ENCODE measurements at places on chromosomes 2 and 18.

GRCh38 chr2:69305712-69306392 is 81.2 kb downstream of the GFPT1 start:
- DNase-seq = no peak

GRCh38 chr18:54130631-54131030 is 93.8 kb downstream of the MBD2 start:
- no peak for DNase-seq

GRCh38 chr2:1591461-1591770 is 152.9 kb downstream of the PXDN start:
- peak; percentile 79 for DNase-seq

DNA sequence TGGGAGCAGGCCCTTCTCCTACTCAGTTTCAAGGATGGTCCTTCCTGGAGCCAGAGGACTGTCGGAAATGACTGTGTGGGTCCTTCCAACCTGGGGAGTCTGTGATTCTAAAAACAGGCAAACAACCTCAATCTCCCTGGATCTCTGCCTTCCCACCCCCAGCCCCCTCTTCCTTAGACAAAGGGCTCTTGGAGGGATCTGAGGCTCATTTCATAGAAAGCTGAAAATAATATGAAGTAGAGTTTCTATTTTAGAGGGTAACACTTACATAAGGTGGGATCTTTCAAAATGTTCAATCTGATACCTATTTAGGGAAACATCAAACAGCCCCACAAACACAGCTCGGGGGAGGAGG is 69.4 kb downstream of the RHOB start:
- no peak for DNase-seq

DNA sequence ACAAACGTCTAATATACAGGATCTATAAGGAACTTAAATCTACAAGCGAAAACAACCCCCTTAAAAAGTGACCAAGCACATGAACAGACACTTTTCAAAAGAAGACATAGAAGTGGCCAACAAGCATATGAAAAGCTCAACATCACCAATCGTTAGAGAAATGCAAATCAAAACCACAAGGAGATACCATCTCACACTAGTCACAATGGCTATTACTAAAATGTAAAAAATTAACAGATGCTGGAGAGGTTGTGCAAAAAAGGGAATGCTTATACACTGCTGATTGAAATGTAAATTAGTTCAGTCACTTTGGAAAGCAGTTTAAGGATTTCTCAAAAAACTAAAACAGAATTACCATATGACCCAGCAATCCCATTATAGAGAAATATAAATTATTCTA is 1148.5 kb upstream of the FAM98A start:
- no peak for DNase-seq

DNA sequence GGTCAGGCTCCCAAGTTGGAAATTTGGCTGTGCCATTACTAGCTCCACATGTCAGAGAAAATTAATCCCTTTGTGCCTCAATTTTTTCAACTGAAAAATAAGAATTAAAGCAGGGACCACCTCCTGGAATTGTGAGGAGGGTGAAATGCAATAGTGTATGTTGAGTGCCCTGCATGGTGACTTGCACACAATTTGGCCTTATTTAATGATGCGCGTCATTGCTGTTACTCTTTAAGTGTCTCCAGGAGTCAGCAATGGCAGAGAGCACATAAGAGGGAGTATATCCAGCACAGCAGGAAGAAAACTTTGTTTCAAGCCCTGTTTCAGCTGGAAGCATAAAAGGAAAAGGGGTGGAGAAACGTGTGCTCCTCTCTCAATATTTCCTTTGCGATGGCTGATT is 215.8 kb downstream of the ALK start:
- DNase-seq = no peak

- DNase-seq = no peak
Measured at GRCh38 chr2:238285653-238286082, 2.7 kb downstream of the PER2 start.

- no peak for DNase-seq
Measured at GRCh38 chr18:44568342-44568741, 112.3 kb upstream of the SETBP1 start.

DNA sequence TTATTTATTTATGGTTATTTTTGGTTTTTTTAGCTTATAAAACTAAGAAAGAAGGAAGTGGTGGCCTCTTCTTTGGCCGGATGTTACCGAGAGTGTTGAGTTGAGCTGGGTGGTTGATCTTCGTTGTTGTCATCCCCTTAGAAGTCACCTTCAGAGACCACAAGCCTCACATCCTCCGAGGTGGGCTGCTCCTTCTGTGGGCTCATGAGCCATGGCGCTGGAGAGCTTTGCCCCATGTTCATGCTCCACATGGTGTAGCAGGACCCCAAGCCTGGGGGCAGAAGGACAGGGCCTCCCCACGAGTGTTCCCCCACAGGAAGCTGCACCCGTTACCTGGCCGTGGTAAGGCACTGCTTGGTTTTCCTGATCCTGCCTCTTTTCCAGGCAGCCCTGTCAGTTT is 23.4 kb downstream of the SNTG2 start:
- no peak for DNase-seq

- no peak for DNase-seq
Measured at GRCh38 chr18:7004009-7004408, 113.6 kb downstream of the LAMA1 start.

- DNase-seq = no peak
Measured at GRCh38 chr2:50602636-50603327, 429.1 kb downstream of the NRXN1 start.

- no peak for DNase-seq
Measured at GRCh38 chr18:32360682-32361345, 109.9 kb downstream of the GAREM1 start.

- DNase-seq = no peak
Measured at GRCh38 chr2:228917220-228917619, 353.9 kb downstream of the PID1 start.

DNA sequence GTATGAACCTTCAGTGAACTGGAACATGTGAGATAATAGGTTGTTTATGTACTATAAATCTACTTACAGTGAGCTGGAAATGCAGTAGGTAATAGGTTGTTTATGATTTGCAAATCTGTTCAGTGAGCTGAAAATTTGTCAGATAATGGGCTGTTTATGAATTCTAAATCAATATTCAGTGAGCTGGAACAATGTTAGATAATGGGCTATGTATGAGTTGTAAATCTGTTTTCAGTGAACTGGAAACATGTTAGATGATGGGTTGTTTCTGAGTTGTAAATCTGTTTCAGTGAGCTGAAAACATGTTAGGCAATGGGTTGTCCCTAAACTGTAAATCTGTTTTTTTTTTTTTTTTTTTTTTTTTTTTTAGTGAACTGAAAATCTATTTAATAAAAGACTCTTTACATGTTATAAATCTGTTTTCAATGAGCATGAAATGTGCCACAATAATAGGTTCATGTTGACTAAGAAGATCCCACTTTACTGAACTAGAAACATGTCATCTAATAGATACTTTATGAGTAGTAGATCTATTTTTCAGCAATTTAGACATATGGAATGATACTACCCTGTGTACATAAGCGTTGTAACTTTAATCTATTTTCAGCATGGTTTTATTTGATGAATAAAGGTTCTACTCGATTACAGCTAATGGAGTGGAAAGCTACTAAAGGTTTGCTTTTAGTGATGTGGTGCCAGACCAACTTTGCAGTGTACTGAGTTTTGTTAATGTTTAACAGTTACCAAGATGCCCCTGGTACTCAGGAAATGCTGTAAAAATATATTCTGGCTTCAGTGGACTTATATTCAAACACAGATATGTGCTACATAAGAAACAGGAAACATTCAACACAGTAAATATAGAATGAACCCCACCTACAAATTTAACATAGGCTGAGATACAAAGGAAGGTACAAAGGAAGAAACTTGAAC is 1471.8 kb downstream of the LRP1B start:
- DNase-seq = no peak

DNA sequence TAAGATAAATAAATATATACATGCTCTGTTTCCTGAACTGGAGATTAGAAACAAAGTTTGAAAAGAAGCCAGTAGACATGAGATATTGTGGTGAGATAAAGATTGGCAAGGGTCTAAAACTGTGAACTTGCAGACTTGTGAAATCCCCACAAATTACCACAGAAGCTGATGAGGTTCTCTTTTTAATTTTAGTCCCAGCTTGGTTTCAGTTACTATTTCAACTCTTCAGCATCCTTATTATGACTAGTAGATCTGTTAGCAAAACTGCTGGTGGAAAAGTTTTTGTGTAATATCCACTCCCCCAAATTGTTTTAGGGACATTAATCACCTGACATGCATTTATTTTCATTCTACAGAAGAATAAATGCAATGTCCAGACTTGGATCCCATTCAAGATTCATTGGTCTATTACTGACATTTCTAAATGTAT is 20.8 kb downstream of the RASGRP3 start:
- no peak for DNase-seq

DNA sequence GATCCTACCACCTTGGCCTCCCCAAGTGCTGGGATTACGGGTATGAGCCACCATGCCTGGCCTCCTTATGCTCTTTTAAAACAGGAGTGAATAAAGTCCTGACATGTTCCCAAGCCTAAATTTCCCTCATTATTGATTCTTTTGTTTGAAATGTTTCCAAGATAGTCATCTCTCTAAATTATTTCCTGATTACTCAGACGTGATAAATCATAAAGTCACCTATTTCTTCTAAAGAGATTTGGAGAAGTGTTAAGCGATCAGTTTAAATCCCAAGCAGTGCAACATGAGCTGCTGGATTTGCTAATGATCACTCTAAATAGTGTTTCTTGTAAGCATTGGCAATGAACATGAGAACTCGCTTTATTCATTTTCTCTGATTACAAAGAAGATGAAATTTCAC is 51.8 kb downstream of the PMAIP1 start:
- DNase-seq = no peak

DNA sequence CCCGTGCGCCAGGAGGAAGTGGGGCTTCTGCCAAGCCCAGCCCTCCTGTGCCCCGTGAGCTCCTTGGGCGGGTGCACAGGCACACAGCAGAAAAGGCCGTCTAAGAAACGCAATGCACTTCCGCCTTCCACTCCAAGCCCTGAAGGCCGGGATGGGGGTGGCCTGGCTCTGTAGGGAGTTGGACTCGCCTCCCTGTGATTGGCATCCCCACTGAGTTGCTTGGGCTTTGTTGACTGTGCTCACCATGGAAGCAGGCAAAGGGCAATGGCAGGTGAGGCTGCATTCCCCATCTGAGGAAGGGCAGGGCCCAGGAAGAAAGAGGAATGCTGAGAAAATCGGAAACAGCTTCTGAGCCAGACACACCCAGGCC is 66.8 kb downstream of the CRACDL start:
- DNase-seq = no peak

DNA sequence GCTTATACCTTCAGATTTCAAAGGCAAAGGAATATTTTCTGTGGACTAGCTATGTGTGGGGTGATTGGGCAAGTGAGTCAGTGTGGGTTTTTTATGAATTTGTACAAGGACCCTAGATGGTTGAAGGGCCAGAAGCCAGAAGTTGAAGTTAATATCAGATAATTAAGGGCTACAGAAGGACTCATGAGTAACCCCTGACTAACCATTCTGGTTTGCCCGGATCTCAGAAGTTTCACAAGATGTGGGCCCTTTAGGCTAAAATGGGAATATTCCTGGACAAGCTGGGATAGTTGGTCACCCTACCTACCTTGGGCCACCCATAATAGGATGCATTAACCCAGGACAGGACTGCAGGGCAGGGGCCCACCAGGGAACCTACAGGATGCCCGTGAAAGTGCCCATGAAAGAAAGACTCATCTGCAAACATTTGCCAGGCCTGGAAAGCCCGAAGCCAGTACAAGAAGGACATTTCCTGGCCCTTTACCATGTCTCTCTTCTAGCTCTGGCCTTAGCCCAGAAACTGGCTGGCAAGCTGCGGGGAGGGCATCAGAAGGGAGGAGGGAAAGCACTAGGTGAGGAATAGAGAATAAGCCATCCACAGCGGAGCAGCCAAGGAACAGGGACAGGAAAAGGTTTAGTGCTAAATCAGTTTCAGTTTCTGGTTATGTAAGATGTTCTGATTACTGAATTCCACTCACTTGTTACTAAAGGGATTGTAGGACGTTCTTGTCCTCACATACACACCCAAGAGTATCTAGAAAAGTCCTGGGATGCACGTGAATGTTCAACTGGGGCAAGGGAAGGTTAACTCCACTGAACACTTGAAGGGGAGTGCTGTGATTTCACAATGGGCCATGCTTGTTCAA is 33.6 kb downstream of the GCG start:
- DNase-seq = no peak

GRCh38 chr18:79679552-79680099 is at the start of gene CTDP1:
TSS of gene CTDP1 (plus strand) at chr18:79679803. CDS start at chr18:79679948, 145 bp downstream.
- peak; percentile 99 for DNase-seq

GRCh38 chr2:148554459-148555247 is 89.9 kb upstream of the EPC2 start:
- no peak for DNase-seq

GRCh38 chr2:201890453-201890852 is 84.1 kb downstream of the CDK15 start:
- no peak for DNase-seq

GRCh38 chr2:64730551-64731262 is 77.0 kb upstream of the SERTAD2 start:
- DNase-seq = no peak

GRCh38 chr2:780002-780401 is 102.8 kb upstream of the TMEM18 start:
- no peak for DNase-seq

All from mesenteric fat pad (tissue), 1 donor.